ENCODE measurements at places on chromosomes 6 and 20.

GRCh38 chr6:53418288-53418687 lies 69.5 kb upstream of the ELOVL5 start:
- DNase-seq, result no peak

DNA sequence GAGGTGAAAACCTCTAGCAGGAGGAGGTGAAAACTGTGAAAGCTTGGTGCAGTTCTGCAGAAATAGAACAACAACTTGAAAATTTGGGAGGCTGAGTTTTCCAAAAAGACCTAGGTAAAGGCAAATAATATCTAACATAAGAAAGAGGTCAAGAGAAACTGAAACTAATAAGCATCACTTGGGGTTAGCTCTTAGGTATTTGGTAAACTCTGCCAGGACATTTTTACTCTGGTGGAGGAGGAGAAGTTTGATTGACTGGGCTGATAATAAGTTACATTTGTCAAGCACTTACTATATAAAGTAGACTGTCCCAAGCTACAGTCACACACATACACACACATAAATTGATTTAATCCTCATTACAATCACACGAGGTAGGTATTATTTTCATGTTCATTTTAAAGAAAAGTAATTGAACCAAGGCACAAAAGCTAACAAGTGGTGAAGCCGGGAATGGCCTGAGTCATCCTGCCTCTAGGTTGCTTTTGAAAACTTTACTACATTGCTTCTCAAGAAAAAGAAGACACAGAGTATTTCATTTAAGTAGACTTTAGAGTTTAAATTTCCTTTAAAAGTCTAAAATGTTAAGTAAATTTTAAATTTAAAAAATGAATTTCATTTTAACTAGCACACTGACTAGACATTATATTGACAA lies 275.5 kb downstream of the PTPRK start:
- no peak for DNase-seq

DNA sequence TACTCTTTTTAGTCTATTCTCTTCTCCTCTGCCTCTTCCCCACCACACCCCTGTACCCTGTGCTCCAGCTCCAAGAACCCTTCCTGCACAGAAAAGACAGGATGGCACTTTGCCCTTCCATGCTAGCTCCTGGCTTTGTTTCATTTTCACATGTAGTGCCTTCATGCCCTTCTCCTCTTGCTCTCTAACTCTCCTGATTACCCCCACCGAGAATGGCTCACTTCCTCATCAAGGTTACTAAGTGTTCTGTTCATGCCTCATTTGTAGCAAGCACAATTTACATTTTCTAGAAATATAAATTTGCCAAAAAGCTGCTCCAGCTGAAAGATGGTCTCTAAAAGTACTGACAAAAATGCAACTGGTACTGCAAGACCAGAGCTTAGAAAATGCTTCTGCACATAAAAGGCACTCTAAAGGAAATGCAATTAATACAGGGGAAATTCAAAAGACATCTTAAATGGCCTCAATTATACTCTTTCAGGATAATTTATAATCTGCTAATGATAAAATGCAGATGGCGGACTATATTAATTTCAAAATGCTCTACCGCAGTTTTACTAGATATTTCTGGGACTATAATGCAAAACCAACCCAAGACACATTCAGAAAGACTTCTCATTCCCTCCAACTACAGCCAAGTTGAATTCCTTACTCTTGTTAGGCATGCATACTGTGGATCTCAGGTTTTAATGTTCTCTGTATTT lies 570.2 kb downstream of the PRKN start:
- DNase-seq, result no peak

DNA sequence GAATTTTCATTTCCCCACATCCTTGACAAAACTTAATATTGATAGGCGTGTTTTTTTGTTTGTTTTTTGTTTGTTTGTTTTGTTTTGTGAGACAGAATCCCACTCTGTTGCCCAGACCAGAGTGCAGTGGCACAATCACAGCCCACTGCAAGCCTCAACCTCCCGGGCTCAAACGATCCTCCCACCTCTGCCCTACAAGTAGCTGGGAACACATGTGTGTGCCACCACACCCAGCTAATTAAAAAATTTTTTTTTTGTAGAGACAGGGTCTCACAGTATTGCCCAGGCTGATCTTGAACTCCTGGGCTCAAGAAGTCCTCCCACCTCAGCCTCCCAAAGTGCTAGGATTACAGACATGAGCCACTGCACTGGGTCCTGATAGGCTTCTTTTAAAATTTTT lies 9.2 kb downstream of the CEP57L1 start:
- no peak for DNase-seq

DNA sequence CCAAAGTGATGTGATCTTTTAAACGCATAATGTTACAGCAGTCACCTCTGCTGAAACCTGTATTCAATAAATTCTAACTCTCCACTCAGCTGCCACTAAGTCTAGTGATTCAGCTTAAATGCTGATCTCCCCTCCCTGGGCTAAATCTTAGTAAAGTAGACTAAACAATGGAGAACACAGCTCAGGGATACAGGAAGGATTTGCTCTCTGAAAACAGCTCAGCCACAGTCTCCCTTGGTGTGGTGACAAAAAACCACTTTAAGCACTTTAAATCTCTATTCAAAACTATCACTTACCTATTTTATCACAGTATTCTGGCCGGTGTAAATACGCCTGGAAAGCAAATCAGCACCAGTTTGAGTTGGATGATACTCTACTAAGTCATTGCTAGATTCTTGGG lies 130.6 kb downstream of the RFX6 start:
- DNase-seq, result no peak

GRCh38 chr6:133956416-133957049 lies 3.5 kb downstream of the TBPL1 start:
- no peak for DNase-seq

GRCh38 chr6:321158-321438 lies 28.8 kb downstream of the DUSP22 start:
- DNase-seq, result no peak

- DNase-seq, result no peak
Measured at GRCh38 chr6:30951907-30952469, 11.2 kb downstream of the MUCL3 start.

- no peak for DNase-seq
Measured at GRCh38 chr6:49497304-49497703, 2.4 kb upstream of the GLYATL3 start.

DNA sequence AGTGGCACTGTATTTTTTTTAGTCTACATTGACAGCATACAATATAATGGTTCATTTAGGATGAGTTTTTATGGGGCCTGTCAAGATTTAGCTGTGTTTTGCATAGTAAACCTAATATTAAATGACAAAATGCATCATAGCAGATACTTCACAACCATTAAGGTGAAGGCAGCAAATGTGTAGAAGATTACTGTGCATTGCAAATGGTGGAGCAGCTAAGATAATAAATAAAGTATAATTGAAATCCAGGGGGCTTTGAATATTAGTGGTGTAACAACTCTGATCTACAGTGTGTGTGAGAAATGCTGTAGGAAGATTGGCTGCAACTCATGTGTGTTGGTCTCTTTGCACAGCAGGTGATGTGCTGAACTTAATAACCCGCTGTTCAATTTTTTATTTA lies 801.9 kb upstream of the CITED2 start:
- DNase-seq, result no peak

GRCh38 chr6:372336-372911 lies 19.1 kb upstream of the IRF4 start:
- DNase-seq, result no peak

DNA sequence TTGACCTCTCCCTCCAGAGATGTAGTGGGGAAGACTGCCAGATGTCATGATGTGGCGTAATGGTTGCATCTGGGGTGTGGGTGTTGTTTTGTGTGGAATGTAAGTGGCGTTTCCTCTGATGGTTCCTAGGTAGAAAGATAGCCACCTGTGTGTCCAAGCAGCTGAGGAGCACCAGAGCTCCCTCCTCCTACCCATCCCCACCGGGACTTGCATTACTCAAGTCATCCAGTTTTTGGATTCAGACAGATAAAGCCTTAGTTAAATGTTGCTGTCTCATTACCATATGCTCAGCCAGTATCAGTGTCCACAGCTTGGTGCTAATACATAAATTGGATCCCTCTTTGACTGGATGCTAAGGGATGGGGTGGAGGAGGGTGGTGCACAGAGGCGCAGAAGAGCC lies 282.3 kb downstream of the TBC1D7 start:
- no peak for DNase-seq

DNA sequence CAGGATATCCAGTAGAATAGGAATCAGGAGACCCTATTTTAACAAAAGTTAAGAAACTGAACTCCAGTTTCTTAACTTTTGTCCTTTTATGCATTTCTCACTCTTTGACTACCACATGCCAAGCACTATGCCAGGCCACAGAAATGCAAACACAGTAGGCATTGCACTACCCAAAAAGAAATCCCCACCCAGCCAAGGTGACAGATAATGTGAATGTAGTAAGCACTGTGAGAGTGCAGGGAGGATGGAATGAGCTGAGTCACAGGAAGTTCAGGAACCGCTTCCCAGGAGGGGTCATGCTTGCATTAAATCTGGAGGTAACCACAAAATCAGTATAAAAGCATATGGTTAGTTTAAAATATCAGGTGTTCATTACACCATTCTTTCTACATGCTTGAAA lies 20.1 kb upstream of the FAM83C start:
- DNase-seq, result peak; percentile 64

DNA sequence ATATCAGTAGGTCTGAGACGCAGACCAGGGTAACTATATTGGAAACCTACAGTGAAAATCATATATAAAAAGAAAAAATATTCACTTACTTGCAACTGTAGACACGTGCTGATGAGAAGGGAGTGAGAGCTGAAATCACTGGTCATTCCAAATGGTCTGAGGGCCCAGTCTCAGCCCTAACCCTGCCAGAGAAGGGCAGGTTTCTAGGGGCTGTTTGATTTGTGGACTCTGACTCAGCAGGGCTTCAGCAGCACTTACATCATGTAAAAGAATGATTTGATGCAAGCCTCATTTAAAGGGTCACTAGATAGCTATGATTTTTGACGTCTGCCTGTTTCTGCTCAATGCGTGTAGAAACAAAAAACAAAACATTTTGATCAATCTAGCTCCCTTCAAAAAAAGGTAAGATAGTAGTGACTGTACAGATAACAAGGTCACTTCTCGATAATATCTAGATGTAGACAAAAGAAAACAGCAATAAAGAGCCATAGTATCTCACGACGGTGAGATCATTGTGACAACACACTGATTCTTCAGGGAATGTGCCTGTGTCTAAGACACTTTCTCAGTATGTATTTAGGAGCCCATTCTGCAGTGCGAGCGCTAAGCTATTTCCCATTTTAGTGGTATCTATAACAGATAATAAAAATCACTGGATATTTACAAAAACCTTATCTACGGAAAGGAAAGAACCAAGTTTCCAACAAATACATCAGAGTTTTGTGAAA lies 307.2 kb downstream of the HIVEP2 start:
- no peak for DNase-seq

GRCh38 chr6:6885521-6886170 lies 222.1 kb upstream of the RREB1 start:
- no peak for DNase-seq

DNA sequence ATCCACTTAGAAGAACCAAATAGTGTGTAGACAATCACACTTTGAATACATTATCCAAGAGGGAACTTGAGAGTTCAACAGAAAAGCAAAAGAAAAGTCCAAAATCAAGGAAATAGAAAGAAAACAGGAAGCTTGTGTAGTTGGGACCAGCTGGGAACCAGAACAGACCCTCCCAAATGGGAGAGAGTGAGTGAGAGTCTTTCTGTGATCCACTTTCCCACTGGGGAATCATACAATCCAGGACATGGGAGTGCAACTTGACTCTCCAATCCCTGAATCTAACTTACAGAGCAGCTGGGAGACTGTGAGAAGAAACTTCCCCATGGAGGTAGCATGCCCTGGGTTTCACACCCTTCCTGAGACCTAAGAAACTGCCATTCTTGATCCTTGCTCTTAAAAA lies 27.0 kb downstream of the TREML4 start:
- DNase-seq, result no peak

DNA sequence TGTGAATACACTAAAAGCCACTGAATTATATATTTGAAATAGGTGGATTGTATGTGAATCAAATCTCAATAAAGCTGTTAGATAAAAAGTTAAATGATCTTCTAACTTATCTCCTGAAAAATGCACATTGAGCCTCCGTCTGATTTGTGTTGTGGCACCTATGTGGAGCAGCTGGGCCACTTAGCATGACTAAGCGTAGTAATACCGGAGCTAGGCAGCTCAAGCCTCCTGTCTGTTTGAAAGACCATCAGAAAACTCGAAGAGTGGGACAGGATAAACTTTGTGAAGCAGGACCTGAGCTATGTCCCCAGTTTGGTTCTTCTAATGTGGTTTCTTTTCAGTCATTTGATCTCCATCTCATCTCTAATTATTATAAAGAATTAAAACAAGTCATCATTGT lies 11.0 kb upstream of the NOL7 start:
- no peak for DNase-seq

DNA sequence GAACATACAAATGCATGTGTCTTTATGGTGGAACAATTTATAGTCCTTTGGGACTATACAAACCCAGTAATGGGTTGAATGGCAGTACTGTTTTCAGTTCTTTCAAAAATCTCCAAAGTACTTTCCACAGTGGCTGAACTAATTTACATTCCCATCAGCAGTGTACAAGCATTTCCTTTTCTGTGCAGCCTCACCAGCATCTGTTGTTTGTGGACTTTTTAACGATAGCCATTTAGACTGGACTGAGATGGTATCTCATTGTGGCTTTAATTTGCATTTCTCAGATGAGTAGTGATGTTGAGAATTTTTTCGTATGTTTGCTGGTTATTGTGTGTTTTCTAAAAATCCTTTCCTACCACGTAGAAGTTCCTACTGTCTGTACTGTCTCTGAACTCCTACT lies 327.2 kb upstream of the ZFP64 start:
- DNase-seq, result no peak

- DNase-seq, result no peak
Measured at GRCh38 chr6:159997498-159998101, 28.7 kb downstream of the IGF2R start.

- no peak for DNase-seq
Measured at GRCh38 chr6:6723361-6723760, 134.8 kb downstream of the LY86 start.

DNA sequence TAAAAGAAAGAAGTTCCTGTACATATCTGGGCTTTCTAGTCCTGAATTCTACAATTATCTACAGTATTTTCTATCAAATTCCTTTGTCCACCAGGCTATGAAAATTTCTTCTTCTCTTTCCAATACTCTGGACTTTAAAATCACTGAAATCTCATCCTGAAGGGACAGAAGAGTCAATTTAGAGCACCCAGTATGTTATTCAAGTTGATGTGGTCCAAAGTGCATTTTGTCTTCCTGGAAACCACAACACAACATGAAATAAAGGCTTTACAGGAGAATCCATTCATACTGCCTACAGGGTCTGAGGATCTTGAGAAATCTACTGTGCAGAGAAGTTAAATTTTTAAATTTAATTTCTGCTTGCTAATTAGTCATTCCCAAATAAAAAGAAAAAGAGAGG lies 94.9 kb upstream of the ADGRF1 start:
- no peak for DNase-seq

- DNase-seq, result no peak
Measured at GRCh38 chr20:38918172-38918571, 8.0 kb upstream of the FAM83D start.

DNA sequence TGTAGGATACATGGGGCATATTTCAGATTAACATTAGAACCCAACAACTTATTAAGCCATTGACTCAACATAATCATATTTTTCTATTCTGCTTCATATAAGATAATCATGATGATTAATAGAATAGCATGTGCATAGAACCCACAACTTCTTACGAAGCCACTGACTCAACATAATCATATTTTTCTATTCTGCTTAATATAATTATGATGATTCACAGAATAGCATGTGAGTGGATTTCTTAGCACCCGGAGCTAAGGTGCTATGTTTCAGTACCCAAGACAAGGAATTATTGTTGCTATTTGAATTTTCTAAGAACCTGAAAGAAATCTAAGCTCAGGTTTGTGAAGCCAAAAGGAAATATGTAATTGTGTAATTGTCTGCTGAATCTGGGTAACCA lies 96.8 kb downstream of the TENT5A start:
- no peak for DNase-seq

All from AG08396 (cell line).